Activated naive CD4-positive, alpha-beta T cell treated with Interleukin-2 at 50 U/mL for 16 hours (primary cell): ENCODE measurements at places on chromosomes 1 and 21.
A peak's percentile ranks its signal among the peaks of the same experiment; 100 is the strongest.

DNA sequence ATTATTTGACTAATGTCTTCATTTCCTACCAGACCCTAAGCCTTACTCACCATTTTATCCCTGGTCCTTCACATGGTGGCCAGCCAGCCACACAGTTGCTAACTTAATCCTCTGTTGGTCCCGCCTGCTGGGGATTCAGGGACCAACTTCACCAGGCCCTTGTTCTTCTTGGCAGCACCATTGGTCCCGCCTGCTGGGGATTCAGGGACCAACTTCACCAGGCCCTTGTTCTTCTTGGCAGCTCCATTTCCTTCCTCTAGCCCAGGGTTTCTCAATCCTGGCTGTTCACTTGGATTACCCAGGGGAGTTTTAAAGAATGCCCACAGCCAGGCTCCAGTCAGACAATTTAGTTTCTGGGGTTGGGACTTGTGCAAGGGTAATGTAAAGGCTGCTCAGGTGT is 233.1 kb upstream of the CSF3R start:
- no peak for DNase-seq

- no peak for DNase-seq
Observed at GRCh38 chr1:231020816-231021215, 19.2 kb downstream of the FAM89A start.

GRCh38 chr1:171251042-171251951 is 3.0 kb downstream of the FMO1 start:
- DNase-seq = peak; percentile 28

DNA sequence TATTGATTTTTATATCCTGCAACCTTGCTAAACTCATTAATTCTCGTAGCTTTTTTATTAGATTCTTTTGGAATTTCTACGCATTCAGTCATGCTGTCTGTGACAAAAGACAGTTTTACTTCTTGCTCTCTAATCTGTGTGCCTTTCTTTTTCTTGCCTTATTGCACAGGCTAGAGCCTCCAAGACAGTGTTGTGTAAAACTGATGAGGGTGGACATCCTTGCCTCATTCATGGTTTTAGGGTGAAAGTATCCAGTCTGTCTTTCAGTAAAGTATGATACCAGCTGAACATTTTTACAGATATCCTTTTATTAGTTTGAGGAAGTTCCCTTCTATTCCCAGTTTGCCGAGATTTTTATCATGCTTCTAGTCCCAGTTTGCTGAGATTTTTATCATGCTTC is 133.8 kb downstream of the HS2ST1 start:
- no peak for DNase-seq

DNA sequence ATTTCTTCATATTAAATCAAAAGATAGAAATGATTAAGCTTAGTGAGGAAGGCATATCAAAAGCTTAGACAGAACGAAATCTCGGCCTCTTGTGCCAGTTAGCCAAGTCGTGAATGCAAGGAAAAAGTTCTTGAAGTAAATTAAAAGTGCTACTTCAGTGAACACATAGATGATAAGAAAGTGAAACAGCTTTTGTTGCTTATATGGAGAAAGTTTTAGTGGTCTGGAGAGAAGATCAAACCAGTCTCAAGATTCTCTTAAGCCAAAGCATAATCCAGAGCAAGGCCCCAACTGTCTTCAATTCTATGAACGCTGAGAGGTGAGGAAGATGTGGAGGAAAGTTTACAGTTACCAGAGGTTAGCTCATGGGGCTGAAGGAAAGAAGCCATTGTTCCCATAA is 88.4 kb downstream of the ADGRL2 start:
- DNase-seq = no peak

GRCh38 chr1:229204921-229205777 is 65.8 kb upstream of the RAB4A start:
- no peak for DNase-seq

DNA sequence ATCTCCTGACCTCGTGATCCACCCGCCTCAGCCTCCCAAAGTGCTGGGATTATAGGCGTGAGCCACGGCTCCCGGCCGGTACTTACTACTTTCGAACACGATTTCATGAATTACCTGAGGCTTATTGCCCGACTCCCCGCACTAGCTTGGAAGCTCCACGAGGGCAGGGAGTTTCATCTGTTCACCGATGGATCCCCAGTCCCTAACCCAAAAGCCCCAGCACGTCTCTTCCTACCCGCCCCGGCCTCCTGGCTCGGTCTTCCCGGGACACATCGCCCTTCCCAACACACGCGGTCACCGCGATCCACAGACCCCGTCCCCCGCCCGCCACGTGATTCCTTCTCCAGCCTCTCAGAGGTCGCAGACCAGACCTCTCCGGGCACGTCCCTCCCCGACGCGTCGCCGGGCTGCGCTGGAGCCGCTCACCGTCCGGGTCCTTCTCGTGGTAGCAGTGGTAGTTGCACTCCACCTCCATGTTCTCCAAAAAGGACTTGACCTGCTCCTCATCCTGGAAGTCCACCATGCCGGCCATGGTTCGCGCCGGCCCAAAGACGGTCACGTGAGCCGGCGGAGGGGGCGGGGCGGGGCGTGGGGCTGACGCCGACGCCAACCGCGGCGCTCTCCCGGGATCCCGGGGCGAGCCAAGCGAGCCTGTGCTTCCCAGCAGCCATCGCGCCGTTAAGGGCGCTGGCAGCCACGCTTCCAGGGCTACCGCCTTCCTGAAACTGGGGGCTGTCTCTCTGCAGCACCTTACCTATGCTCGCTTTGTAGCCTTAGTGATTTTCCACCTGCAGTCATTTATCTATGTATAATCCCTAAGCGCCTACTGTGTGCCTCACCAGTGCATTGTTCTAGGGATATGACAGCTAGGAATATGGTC is at the start of gene COA7:
Gene COA7 (minus strand): TSS at position 553 of the 880 bp plus-strand sequence. CDS start 21 bp downstream, at position 532.
- DNase-seq = peak; percentile 69

DNA sequence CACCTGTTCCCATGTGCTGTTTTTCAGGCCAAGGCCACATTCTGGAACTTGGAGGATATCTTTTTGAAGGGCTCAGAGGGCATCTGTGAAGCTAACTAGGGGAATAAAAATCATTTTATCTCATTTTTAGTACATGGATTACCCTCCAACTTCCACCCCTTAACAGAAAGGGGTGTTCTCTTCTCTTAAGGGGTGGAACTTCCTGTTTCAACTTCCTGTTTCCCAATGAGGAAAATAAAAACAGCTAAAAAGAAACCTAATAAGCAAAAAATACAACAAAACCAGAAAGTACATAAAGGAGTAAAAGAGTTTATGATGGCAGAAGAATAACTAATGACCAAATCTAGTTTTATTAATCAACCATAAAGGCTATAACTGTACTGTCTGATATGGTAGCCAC is 24.8 kb upstream of the SLC22A15 start:
- DNase-seq = no peak

DNA sequence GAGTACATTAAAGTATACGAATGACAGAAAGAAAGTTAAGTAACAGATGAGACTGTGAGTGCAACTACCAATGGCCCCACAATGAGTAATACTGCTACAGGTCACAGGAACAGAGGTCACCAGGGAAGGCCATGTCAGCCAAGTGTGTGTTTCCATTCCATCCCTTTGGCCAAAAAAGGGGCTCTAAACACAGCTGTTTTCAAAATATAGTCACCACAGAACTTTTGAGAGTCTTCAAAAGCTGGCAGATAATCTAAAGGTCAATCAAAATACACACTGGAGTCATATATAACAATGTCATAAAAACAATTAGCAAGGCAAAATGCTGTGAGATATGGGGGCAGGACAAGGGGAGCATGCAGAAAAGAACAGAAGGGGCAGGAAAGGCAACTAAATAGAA is 10.2 kb downstream of the USP24 start:
- no peak for DNase-seq

DNA sequence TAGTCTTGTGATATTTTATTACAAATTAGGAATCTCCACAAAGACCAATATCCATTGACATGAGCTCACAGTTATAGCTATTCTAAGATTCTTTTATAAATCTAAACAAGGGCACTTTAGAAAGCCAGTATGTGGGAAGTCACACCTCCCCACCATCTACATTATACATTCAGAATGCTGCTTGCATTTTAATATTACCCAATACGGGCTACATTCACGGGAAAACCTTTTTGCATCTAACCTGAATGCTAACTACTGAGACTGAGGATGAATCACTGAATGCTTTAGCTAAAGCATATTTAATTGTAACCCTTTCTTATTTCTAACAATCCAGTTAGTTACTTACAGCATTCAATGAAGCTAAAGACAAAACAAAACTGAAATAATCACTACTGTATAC is 53.1 kb downstream of the PCSK9 start:
- no peak for DNase-seq

- no peak for DNase-seq
Observed at GRCh38 chr21:34221331-34222030, 142.3 kb upstream of the KCNE2 start.

DNA sequence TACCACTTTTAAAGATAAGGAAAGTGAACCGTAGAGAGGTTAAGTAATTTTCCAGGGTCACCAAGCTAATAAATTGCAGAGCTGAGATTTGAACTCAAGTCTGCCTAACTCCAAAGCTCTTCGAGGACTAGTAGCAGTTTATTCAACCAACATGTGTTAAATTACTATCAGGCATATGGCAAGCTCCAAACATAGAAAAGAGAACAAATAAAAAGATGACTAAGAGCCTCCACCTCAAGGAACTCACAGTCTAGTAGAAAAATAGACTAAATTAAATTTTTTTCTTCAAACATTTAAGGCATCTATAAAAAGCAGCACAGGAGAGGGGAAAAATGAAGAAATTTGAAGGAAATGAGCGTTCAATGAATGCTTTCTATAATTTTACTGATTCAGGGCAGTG is 22.2 kb downstream of the SLC9C2 start:
- DNase-seq = no peak

DNA sequence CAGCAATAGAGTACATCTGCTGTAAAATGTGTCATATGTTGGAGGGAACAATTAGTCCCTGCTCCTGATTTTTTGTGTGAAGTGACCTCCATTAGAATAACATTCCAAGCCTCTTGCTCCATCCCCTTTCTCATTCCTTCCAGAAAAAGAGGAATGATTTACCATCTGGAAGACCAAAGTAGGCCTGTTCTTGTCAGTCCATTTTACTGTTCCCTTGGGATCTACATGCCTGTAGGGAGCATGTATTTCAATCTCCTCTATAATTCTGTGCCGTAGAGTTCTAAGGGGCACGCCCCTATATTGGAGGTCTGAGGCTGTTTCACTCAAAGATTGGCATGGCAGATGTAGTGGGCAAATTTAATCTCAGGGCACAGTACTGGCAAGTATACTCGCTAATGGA is 48.8 kb upstream of the MAN1A2 start:
- no peak for DNase-seq

- DNase-seq = no peak
Observed at GRCh38 chr1:231171623-231172197, 9.9 kb downstream of the TRIM67 start.

DNA sequence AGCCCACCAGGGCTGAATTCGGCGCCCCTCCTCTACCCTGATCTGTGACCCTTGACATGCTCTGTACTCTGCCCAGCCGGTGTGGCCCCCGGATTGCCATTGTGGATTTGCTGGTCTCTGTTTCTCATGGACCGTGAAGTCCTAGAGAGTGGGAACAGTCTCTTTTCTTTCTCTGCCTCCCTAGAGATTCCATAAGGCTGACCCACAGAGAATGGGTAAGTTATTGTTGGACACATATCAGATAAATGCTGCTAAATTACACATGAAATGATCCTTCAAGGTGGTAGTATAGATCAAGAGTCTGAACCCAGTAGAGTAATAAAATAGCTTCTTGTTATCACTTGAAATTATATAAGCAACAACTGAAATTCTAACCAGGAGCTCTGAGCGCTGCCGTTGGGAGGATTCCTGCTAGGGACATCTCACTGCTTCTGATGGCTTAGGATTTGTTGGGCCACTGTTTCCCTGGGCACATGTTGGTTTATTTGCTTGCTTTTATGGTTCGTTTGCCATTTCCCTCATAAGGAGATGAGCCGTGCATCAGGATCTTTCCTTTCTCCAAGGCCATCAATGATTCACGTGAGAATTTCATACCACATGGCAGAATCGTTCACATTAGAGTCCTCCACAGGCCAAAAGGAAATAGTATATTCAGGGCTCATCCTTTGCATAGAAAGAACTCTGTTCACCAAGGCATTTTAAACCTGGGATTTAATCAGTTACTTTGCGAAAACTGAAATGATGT is 111.9 kb downstream of the ZBTB18 start:
- DNase-seq = no peak

GRCh38 chr1:28663871-28664470 is 4.6 kb upstream of the GMEB1 start:
- DNase-seq = no peak

DNA sequence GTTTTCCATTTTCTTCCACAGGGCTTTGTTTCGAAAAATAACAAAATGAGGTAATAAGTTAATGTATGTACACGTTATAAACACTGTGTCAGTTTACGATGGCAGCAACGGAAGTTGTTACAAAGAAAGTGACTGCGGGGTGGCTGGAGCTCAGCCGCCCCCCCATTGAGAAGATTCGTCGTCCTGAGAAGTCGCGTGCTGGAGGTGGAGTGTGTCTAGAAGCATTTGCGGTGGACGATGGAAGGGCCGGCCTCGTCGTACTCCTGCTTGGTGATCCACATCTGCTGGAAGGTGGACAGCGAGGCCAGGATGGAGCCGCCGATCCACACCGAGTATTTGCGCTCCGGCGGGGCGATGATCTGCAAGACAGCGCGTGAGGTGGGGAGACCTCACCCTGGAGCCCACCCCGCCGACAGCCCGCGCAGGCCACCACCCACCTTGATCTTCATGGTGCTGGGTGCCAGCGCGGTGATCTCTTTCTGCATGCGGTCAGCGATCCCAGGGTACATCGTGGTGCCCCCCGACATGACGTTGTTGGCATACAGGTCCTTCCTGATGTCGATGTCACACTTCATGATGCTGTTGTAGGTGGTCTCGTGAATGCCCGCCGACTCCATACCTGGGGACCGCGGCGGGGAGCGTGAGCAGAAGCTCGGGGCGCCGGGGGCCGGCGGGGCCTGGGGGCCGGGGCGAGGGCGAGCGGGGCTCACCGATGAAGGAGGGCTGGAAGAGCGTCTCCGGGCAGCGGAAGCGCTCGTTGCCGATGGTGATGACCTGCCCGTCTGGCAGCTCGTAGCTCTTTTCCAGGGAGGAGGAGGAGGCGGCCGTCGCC is 2.4 kb downstream of the ACTA1 start:
- peak; percentile 19 for DNase-seq

DNA sequence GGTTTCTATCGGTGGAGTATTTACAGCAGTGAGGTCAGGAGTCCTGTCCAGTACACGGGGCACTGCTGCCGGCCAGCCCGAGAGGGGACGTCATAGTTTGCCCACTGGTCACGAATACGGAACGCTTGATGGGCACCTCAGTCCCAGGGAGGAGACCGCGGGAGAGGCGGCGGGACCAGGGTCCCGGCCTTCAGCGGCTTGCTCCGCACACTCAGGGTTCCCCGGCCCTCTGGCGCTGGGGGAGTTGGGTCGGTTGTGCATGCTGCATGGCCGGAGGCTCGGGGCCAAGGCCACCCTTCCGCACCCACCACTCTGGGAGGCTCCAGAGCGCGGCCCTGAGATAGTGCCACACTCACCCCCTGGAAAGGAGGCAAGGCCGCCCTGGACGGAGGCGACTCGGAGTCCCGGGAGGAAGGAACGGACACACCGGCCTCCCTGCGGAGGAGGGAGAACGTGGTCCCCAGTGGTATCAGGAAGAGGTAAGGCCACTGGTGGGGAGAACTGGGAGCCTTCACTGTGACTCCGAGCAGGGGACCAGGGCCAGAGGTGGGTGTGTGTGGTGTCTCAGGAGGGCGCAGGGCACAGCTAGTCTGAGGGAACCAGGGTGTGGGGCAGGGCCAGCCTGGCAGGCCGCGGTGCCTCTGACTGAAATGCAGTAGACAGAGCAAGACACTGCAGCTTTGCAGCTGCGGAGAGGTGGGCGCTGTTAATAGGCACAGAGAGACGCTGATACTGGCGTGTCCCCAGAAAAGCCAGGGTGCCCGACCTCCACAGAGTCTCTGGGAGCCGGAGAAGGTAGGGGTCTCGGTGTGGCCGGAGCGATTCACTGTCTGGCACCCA is 28.6 kb upstream of the PRSS38 start:
- no peak for DNase-seq
